ENCODE measurements at places on chromosomes 13 and 19.

DNA sequence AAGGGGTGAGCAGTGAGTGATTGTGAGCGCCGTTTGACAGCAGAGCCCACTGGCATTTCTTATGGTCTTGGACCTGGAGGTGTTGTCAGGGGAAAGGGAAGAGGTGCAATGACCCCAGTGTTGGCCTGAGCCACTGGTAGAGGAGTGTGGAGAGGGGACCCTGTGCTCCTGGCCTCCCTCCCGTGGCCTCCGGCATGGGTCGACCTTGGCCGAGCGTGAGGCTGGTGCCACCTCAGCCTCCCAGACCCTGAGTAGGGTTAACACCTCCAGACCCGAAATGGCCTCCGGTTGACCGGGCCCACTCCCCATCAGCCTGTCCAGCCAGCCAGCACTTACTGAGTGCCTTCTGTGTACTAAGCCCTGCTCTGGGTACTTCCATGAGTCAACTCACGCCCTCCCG, 6.5 kb downstream of the TRAPPC5 start:
- DNase-seq = no peak

GRCh38 chr19:6737873-6738786, 750 bp upstream of the GPR108 start:
- peak; percentile 49 for DNase-seq

DNA sequence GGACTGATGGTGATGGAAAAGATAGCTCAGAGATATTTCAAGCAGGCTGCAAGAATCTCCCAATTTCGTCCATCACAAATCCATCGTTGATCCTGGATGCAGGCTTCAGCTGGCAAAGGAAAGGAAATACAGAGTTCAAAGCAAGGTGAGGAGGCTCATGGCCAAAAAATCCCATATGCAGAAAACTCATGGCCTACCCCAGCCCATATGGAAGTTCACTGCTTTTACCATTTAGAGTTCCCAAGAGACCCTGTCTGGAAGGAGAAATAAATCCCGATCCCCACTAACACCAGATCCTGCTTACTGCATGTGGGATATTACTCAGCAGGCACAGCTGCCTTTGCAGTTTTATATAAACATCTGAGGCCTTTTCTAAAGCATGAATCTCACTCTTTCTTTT, 412.9 kb upstream of the SPRY2 start:
- no peak for DNase-seq

- DNase-seq = no peak
These were observed 89.5 kb downstream of the SLC7A1 start for GRCh38 chr13:29505950-29506349.

- DNase-seq = no peak
These were observed 297.1 kb downstream of the ITGBL1 start for GRCh38 chr13:101749584-101749983.

DNA sequence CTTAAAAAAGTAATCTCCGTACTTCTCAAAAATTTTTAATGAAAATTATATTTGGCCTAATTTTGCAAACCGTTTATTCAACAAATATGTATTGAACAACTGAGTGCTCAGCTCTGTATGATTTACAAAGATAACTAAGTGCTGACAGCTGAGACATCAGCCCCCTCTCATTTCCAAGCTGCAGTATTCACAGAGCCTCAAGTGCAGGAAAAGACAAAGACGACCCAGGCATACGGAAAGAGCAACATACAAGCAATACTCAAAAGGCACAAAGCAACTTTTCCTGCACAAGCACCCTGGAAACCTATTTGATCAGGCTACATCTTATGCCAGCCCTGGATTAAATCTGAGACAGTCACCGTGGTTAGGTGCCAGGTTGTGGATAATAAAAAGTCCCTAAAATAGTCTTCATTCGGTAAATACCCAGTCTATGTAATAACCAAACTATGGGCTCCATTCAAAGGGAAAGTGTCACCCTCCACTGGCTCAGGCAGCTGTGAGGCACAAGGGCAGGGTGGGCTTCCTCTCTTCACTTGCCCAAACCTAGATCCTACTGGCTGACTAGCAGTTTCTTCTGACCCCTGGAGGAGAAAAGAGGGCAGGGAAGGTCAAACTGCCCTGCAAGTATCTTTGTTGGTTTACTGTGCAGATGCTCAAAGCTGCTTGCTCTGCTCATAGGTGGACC, 65.5 kb downstream of the TBC1D4 start:
- no peak for DNase-seq

DNA sequence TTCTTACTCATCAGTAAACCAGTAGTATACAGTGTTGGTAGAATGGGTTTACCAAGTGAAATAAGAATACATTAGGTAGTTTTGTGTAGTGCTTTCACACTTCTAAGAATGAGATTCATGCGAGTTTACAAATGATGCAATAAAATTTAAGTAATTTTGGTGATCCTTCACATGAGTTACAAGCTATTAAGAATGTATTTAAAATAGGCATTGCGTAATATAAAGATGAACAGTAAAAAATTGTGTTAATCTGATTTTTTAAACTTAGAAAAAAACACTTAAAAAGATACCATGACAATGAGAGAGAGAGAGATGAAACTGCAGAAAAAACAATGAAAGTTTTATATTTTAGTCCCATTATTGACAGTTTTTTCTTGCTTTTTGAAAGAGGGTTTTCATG, 570.5 kb downstream of the SLITRK6 start:
- no peak for DNase-seq

DNA sequence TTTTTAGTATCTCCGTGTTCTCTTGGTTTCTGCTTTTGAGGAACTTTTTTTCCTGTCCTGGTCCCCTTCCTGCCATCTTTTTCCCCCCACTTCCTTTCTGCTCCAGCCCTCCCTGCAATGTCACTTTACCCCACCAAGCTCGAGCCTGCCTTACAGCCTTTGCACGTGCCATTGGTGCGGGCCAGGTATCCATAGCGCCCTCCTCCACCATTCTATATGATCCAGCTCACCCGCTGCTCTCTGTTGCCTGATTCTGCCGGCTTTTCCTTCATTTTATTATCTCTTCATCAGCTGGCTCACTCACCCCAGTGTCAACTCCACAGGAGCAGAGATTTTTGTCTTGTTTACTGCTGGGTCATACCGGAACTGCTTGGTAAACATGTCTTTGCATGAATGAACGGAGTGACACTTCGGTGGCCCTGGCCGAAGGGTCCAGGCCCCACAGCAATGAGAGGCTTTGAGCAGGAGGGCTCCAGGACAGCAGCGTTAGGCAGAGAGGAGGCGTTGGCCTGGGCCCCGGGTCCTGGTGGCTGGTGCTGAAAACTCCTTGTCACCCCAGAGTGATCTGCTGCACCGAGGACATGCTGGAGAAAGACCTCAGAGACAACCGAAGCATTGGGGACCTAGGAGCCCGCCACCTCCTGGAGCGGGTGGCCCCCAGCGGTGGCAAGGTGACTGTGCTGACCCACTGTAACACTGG, 1.2 kb downstream of the MRI1 start:
- no peak for DNase-seq

GRCh38 chr13:109781384-109782065, 4.9 kb downstream of the IRS2 start:
- DNase-seq = no peak

- no peak for DNase-seq
These were observed 20.3 kb downstream of the FLT1 start for GRCh38 chr13:28474491-28475134.

- no peak for DNase-seq
These were observed 7.3 kb downstream of the ADGRL1 start for GRCh38 chr19:14198384-14199376.

DNA sequence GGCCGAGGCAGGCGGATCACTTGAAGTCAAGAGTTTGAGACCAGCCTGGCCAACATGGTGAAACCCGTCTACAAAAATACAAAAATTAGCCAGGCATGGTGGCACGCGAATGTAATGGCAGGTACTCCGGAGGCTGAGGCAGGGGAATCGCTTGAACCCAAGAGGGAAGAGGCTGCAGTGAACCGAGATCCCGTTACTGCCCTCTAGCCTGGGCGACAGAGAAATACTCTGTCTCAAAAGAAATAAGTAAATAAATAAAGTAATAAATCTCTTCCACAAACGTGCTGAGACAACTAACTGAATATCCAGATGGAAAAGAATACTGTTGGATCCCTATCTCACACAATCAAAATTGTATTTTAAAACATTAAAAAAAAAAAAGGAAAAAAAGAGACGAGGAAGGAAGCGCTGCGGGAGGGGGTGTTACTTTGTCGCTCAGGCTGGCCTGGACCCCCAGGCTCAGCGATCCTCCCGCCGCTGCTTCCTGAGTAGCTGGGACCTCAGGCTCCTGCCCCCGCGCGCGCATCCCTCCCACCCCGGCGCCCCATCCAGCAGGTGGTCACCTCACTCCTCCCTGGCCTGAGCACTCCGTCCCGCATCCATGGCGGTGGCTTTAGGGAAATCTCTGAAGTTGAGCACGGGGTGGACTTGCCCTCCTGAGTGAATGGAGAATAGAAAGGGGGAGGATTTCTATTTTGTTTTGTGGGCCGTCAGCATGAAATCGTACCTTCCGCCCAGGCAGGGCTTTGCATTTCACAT, 628 bp upstream of the ZNF813 start:
- peak; percentile 7 for DNase-seq

GRCh38 chr19:3310711-3311110, 55.7 kb upstream of the NFIC start:
- DNase-seq = no peak

- peak; percentile 73 for DNase-seq
These were observed 2.8 kb upstream of the CIRBP start for GRCh38 chr19:1266129-1266915.

- DNase-seq = no peak
These were observed 114.0 kb downstream of the UQCRFS1 start for GRCh38 chr19:29098863-29099481.

- DNase-seq = no peak
These were observed 296.3 kb downstream of the NALCN start for GRCh38 chr13:101120007-101120406.

GRCh38 chr19:34997071-34997617, 3.0 kb upstream of the GRAMD1A start:
- DNase-seq = no peak

DNA sequence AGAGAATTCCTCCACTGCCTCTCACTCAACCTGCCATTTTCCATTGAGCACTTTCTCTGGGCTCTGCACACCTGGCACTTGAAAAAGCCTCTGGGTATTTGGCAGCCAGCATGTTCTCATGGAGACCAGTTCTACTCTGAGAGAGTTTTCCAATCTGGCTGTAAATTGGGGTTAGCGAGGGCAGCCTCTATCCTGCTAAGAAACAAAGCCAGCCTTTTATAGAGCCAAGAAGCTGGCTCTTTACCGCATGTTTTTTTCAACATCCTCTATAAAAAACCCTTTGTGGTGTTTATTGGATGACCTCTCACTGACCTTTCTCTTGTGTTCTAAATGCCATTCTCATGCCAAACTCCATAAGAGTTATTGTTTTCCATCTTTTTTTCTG, 52.6 kb upstream of the RCBTB2 start:
- DNase-seq = no peak

- DNase-seq = no peak
These were observed 16.4 kb downstream of the PLEKHF1 start for GRCh38 chr19:29681422-29682235.

GRCh38 chr13:85828094-85828684, 29.0 kb upstream of the SLITRK6 start:
- no peak for DNase-seq

DNA sequence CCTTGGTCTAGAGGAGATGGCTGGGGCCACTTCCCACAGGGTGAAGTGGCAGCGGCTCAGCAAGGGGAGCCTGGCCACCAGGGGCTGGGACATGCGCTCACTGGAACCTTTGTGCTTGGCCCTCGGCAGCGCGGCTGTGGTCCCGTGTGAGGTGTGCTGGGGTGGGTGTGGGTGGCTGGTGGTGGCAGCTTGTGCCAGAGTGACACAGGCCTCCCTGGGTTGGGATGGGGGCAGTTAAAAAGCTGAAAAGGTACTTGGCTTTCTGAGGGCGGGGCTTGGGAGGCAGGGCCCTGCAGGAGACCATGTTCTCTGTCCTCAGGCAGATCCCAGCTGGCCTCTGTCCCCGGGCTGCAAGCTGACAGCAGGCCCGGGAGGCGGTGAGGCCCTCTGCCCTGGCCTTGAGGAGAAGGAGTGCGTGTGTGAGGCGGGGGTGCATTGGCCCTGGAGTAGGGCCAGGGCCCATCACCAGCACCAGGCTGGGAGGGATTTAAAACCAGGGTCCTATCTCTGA, 17.3 kb downstream of the MPND start:
- no peak for DNase-seq

- no peak for DNase-seq
These were observed 1763.3 kb upstream of the MIR17HG start for GRCh38 chr13:89584058-89584620.

- DNase-seq = no peak
These were observed 10.5 kb downstream of the PLEKHF1 start for GRCh38 chr19:29675650-29676186.

DNA sequence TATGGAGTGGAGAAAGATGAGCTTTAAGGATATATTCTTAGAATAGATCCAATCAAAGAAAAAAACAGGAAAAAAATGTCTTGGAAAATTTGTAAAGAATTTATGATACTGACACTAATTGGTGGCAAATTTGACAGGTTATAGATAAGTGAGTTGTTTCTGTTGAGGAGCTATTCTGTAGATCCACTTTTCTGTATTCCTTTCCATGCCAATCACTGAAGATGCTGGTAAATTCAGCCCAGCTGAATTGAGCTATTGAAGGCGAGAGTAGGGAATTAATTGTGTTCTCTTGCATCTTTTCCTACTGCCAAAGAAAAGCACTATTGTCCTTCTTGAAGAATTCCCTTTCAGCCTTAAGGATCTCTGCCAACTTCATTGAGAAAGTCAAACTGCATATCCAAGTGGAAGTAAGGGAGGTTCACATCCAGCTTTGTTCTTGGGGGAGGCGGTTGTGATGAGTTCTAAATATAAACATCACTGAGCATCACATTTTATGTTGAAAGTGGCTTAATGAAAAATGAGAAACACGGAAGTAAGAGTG, 113.1 kb downstream of the PCDH9 start:
- DNase-seq = no peak

DNA sequence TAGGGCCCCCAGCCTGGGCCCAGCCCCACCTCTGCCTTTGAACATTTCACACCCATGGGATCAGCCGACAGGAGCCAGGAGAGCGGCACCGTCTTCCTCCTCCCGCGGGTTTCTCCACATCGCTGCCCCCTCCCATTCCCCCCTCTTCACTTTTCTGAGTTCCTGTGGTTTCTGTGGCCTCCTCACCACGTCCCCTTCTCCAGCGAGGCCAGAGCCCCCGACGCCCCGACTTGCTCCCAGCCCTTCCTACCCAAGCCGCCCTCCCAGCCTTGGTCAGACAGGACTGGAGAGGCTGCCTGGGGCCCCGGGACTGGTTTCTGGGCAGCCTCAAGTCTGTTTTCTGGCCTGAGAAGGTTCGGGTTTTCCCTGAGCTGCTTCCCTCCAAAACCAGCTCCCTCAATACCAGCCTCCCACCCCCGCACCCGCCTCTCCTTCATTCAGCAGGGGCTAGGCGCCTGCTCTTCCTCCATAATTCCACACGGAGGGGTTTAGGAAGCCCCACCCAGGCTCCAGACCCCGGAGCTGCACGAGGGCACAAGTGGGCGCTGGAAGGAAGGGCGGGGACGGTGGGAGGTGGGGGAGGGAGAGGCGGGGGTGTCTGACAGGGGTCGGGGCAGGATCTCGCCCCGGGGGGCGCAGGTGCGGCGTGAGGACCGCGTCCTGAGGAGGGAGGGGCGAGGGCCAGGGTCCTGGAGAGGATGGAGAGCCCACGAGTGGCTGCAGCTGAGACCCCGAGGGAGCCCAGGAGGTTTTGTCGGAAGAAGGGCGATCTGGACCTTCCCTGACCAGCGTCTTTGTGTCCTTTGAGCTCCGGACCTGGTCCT, 4.0 kb upstream of the SIGLEC10 start:
- no peak for DNase-seq

All from effector CD8-positive, alpha-beta T cell (primary cell).